ENCODE measurements at places on chromosomes 4 and X.

- no peak for DNase-seq
These were observed 13.1 kb downstream of the RBM10 start for GRCh38 chrX:47158131-47158530.

- no peak for DNase-seq
These were observed 430.7 kb downstream of the IDS start for GRCh38 chrX:149074398-149074797.

DNA sequence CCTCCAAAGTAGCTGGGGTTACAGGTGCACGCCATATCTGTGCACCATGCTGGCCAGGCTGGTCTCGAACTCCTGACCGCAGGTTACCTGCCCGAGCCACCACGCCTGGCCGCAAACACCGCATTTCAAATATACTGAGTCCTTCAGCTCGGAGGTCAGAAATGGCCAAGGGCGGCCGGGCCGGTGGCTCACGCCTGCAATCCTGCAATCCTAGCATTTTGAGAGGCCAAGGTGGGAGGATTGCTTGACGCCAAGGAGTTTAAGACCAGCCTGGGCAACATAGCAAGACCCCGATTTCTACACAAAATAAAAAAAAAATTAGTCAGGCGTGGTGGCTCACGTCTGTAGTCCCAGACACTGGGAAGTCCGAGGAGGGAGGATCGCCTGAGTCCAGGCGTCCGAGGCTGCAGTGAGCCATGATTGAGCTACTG lies 71.9 kb upstream of the PPP2R3B start:
- no peak for DNase-seq

DNA sequence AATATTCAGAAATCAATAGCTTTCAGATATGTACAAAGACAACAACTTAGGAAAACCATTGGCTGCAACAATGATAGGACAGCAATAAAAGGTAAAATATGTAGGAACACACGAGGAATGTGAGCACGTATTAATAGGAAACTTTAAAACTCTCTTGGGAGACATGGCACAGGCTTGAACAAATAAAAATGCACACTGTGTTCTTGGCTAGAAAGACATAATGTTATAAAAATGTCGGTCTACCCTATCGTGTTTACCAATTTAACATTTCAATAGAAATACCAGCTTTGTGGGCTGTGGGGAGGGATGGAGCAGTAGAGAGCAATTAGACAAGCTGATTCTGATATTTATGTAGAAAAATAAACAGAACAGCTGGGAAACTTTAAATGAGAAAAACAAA lies 69.0 kb upstream of the FAM9B start:
- DNase-seq = no peak

DNA sequence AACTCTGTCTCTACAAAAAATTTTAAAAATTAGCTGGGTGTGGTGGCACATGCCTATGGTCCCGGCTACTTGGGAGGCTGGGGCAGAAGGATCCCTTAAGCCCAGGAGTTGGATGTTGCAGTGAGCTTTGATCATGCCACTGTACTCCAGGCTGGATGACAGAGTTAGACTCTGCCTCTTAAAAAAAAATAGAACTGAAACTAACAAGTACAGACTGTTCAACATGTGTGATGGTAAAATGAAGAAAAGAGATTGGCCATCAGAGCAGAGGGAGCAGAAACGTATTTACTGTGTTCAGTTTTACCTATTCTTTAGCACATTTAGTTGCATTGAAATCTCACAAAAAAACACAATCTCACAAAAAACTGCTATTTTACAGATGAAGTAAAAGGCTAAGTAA lies 77.9 kb upstream of the NAP1L5 start:
- DNase-seq = no peak

- DNase-seq = peak; percentile 22
These were observed 654.9 kb upstream of the HTR2C start for GRCh38 chrX:113929004-113929403.

DNA sequence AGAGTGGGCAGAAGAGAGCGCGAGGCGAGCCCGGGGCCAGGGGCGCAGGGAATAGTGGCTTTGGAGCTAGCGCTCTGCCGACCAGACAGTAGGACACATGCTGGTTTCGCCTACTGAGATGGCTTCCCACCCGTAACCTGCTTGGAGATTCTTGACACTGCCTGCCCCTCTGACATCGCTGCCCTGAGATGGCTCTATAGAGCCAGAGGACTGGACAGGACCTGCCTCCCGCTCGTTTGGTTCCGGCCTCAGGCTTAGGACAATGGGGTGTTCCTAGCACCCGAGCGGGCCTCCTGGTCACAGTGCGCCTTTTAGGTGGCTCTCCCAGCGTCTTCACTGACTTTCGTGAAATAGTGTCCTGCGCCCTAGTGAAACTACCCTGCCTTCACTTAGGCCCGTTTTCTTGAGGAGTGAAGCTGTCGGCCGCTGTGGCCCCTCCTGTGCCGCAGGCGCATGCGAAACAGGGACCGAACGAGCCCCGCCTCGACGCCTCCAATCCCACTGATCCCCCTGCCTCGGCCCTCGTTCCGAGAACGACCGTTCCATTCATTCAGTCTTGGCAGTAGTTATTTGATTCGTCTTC lies 608 bp downstream of the TAF1 start:
- DNase-seq = no peak

GRCh38 chr4:109078724-109079123 lies 223.7 kb downstream of the COL25A1 start:
- DNase-seq = no peak

GRCh38 chr4:124903995-124904722 lies 191.6 kb upstream of the ANKRD50 start:
- DNase-seq = no peak

- DNase-seq = no peak
These were observed 1500.0 kb downstream of the STIM2 start for GRCh38 chr4:28360681-28361080.

DNA sequence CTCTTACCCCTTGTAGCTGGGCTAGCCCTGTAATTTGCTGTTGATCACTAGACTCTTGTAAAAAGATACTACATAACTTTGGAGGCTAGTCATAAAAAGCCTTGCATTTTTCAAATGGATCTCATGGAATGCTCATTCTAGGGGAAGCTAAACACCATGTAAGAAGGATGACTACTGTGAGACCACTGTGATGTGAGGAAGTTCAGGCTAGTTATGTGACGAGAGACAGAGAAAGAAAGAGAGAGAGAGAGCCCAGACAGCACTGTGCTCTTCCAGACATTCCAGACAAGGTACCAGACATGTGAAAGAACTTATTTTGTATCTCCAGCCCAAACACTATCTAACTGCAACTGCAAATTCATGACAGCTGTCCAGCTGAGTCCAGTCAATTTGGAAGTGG lies 404.6 kb upstream of the PITX2 start:
- DNase-seq = no peak

DNA sequence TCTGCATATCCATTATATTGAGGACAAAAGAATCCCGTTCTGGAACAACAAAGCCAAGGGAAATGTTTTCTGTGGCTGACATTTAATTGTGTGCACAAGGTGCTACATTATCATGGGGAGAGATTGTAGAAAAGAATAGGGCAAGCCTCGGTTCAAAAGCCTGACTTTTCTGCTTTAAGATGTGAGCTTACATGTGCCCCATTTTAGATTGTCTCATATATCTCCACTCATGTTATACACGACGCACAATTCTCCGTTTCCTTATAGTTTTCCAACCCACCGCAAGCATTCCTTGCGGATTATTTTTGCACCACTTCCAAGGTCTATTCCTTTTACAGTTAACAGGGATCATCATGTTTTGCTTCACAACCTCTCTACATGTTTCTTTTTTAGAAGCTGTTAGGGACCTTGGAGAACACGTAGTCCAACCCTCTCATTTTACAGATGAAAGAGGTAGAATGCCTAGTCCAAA lies 99.6 kb upstream of the MAML3 start:
- no peak for DNase-seq

GRCh38 chr4:42519803-42520417 lies 122.6 kb downstream of the SHISA3 start:
- DNase-seq = peak; percentile 20

- DNase-seq = no peak
These were observed 55.5 kb upstream of the MAGED1 start for GRCh38 chrX:51837921-51838320.

DNA sequence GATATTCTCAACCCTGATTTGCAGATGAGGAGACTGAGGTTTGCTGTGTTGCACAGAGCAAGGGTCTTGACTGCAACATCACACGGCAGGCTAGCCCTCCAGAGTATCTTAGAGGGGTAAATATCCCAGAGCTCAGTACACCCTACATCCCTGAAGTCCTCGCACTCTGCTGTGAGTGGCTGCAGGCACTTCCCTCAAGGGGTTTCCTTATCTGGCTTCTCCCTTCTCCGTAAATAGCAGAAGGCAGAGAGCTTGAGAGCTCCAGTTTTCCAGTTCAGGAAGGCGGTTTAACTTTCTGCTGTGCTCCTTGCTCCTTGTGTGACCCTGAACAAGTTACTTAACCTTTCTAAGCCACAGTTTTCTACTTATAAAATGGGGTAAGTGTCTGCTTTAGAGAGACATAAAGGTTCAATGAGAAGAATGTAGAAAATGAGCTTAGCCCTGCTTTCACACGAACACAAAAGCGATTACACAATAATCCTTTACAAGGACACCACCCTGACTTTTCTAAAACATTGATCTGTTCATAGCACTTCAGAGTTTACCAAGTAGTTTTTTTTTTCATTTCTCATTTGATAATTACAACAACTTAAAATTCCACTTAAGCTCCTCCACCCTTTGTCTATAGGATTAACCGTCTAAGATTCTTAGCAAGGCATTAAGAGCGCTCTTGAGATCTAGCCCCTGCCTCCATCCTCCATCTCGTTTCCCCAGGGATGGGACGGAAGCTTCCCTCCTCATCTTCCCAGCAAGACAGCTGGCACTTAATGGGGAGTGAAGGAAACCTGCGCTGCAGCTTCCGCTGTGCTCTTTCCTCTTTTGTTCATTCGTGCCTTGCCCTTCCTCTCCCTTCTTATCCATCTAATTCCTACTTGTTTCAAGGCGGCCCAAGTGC lies 68.4 kb downstream of the TAPT1 start:
- DNase-seq = no peak

DNA sequence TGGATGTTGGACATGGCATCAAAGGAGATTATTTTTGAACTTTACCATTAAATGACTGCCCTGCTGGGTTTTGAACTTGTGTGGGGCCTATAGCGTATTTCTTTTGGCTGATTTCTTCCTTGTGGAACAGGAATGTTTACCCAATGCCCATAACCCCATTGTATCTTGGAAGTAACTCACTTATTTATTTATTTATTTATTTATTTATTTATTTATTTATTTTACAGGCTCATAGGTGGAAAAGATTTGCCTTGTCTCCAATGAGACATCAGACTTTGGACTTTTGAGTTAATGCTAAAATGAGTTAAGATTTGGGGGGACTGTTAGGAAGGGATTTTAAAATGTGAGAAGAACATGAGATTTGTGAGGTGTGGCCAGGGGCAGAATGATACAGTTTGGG lies 273.1 kb downstream of the SLITRK2 start:
- DNase-seq = no peak

DNA sequence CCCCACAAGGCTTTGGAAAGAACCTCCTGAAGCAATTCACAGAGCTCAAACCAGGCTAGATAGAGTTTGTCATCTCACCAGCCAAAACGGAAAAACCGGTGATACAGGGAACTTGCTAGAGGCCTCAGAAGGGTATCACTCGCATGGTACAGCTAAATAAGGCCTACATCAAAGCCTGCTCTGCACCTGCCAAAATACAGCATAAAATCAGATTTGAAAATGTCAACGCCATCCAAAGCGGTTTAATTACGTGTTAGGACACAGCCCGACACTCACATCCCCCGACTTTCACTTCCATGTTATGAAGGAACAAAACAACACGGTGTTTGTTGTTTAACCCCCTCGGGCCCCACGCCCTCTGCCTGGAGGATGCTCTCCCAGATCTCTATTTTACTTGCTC lies 65.0 kb downstream of the MAPK10 start:
- DNase-seq = no peak

DNA sequence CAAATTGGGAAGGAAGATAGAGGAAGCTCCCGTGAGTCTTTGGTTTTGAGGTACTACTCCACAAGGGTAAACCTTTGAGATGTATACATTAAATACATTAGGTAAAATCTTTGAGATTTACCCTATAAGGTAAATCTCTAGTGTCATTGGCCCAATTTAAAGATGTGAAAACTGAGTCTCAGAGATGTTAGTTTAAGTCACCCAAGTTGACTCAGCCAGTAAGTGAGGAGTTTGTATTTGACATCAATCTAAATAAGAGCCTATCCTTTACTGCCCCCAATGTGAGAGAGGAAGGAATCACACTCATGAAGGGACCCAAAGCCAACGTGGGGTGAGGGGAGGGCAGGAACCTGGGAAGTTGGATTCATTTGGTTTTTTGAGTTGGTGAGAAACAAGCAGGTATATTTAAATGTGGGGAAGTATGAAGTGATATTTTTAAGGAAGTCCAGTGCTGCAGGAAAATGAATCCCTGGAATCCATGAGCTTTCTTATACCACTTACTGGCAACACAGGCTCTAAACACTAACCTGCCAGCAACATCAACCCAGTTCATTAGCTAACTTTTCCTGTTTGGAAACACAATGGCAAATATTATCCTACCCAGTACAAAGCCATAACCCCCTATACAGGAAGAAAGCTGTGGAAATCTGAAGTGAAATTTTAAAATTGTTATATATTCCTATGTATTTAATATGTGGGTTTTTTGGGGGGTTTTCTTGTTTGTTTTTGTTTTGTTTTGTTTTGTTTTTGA lies 55.3 kb downstream of the PALLD start:
- no peak for DNase-seq

- no peak for DNase-seq
These were observed 18.6 kb downstream of the BLTP1 start for GRCh38 chr4:122170775-122171174.

DNA sequence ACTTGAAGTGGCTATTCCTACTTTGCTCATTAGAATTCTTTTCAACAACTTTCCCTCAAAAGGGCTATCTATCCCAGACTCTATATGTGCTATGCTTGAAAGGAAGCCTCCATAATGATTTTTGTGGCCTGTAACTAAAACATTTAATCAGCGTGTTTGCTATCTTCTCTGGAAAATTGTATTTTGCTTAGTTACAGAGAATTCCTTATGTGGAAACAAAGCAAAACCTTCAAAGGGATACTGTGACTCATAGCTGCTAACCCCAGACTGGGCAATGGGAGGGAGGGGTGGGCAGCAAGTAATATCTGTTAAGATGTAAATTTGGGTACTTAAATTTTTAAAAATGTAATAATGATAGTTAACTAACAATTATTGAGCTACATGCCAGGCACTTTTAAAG lies 3.7 kb downstream of the SLC25A14 start:
- no peak for DNase-seq

GRCh38 chrX:13119386-13119785 lies 75.0 kb upstream of the FAM9C start:
- DNase-seq = no peak

DNA sequence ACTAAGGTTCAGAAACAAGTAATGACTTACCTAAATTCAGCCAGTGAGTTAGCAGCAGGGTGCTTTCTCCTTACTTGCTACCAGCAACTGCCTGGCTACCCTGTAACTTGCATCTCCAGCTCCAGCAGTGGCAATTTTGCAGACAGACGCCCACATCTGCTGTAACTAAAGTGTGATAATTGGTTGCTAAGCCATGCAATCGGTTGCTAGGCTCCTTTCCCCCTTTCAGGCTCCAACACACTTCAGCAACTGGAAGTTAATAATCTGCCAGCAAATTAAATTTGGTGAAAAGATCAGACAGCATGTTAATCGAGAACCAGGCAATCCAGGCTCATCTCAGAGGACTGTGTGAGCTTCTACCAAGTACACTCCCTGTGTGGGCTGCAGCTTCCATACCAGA lies 24.2 kb upstream of the ARHGEF9 start:
- no peak for DNase-seq

Measured in Panc1 (cell line).